ENCODE measurements at places on chromosomes 16 and 17.

- DNase-seq: no peak
These were observed 19.1 kb upstream of the RSL1D1 start for GRCh38 chr16:11870399-11870798.

- no peak for DNase-seq
These were observed 393.2 kb upstream of the MAF start for GRCh38 chr16:79993629-79994209.

DNA sequence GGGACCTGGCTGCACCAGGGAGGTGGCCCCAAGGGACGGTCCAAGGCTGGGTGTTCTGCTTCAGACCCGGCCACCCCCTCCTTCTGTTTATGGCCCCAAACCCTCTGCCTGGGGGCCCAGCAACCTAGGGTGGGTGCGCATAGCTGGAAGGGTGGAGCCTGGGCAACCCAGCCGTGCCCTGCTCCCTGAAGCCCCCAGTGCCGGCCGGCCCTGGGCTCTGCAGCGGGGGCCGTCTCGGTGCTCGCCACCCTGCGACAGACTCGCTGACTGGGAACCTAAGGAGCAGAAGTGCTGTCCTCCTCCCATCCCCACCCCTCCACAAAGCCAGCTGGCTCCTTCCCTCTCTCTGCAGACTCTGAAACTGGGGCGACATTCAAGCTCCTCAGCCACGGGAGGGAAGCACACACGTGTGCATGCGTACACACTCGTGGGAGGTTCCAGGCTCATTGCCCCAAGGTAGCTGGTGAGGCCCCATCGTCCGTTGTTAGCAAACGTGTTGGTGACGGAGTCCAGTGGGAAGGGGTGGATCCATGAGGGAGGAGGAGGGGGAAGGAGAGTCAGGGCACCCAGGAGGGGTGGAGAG, 43.4 kb downstream of the ENGASE start:
- no peak for DNase-seq

GRCh38 chr16:51550800-51551347, 399.8 kb upstream of the SALL1 start:
- DNase-seq: no peak

- no peak for DNase-seq
These were observed 33.6 kb upstream of the KSR1 start for GRCh38 chr17:27422601-27423000.

DNA sequence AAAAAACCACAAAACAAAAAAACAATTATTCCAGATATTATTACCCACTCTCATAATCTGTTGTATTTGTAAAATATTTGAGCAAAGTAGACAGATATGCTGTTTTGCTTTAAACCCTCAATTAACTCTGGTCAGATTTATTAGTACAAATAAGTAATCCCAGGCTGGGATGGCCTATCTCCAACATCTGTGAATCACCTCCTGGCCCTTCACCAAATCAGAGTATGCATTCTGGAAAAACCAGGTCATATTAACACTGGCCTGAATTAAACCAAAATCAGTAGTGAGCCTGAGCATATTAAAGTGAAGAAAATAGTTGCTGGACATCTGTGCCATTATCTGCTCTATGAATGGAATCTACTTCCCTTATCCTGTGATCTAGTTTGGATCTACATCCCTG, 41.0 kb downstream of the STAT3 start:
- peak; percentile 45 for DNase-seq

DNA sequence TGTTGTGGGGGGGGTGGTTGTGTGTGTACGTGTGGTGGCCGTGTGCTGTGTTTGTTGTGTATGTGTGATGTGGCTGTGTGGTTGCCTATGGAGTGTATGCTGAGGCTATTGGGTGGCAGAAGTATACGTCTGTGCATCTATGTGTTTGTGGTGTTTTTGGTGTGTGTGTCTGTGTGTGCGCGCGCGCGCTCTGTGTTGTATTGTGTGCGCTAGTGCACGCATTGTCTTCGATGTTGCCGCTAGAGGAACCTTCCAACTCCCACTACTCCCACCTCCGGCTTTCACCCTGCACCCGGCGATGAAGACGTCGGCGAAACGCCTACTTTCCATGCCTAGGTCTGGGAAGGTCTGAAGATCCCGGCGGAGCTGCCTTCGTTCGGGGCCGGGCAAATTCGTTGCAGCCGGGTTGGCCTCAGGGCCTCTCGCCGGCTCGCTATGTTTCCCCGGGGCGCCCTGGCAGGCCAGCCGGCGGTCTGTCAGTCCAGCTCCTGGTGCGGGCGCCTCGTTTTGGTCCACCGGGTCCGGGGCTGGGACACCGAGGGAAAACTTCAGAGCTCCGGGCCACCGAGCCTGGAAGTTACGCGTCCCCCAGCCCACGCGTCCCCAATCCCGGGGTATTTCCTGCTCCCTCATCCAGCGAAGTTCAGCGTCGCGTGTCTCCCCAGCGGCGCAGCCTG, 5.2 kb upstream of the DLX4 start:
- DNase-seq: no peak

DNA sequence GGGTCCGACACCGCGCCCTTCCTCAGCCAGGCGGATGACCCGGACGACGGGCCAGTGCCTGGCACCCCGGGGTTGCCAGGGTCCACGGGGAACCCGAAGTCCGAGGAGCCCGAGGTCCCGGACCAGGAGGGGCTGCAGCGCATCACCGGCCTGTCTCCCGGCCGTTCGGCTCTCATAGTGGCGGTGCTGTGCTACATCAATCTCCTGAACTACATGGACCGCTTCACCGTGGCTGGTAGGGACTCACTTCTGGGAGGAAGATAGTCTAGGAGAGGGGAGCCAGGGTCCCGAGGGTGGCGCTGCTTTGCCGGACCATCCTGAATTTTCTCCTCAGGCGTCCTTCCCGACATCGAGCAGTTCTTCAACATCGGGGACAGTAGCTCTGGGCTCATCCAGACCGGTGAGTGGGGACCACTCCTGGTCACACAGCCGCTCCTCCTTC, 601 bp downstream of the SPNS1 start:
- DNase-seq: no peak

- no peak for DNase-seq
These were observed 176.3 kb downstream of the IRX3 start for GRCh38 chr16:54110016-54110981.

- no peak for DNase-seq
These were observed 135.6 kb upstream of the IRX3 start for GRCh38 chr16:54422159-54422558.

DNA sequence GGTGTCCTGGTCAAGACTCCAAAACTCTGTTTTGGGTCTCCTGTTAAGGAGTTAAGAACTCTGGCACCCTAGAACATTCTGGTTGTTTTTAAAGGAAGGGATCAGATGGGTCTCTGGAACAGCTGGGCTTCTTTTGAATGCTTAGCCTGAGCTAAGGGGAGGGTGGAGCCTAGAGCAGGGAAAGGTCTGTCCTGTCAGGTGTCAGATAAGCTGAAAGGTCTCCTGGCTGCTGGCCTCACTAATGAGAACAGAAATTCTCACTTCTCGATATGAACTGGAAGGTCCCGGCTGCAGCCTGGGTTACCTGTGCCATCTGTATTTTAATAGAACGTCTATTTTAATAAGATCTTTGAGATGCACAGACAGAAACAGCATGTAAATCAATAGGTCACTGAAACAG, 69.0 kb downstream of the RAP1GAP2 start:
- DNase-seq: no peak

GRCh38 chr17:19448341-19449268, 37.6 kb downstream of the RNF112 start:
- peak; percentile 95 for DNase-seq

DNA sequence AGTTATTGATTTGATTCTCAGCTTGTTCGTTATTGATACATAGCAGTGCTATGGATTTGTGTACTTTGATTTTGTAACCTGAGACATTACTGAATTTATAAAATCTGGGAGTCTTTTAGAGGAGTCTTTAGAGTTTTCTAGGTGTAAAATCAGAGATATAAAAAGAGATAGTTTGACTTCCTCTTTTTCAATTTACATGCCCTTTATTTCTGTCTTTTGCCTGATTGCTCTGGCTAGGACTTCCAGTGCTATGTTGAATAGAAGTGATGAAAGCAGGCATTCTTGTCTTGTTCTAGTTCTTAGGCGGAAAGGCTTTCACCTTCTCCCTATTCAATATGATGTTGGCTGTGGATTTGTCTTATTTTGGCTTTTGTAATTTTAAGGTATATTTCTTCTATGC, 106.2 kb downstream of the PHKB start:
- no peak for DNase-seq

DNA sequence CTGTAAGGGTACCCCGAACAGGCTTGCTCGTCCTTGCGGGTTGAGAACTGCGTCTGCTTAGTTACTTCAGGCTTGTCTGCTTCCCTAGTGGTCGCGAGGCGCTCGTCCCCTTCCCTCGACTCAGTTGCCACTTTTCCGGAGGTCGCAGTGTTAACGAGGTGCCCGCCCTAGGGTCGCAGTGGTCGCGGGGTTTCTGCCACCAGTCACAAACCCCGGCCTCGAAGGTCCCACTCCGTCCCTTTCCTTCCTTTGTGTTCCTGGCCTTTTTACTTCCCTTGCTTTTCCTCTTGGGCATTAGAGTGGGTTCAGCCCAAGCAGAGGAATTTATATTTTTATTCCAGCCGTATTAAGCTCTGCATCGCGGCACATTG, 299 bp downstream of the NUP85 start:
- no peak for DNase-seq

GRCh38 chr17:57130708-57131461, 45.8 kb downstream of the AKAP1 start:
- peak; percentile 97 for DNase-seq

DNA sequence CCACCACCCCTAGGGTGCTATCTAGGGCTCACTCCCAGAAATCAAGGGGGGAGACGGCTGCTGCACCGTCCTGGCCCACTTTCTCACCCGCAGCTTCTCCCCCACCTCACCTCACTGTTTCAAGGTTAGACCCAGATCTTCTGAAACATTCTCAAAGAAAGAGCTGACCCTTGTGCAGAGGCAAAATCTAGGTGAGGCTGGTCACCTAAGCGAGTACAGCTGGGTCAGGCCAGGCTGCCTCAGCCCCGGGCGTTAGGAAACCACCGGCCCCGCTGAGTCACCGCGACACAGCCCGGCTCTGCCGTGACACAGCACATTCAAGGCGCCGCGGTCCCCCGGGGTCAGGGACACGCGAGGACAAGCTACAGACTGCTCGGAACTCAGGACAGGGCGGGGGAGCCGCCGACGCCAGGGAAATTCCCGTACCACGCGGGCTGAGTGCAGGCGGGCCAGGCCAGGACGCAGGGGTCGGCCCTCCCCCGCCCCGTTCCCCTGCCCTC, 27.1 kb downstream of the GNPTG start:
- peak; percentile 74 for DNase-seq

DNA sequence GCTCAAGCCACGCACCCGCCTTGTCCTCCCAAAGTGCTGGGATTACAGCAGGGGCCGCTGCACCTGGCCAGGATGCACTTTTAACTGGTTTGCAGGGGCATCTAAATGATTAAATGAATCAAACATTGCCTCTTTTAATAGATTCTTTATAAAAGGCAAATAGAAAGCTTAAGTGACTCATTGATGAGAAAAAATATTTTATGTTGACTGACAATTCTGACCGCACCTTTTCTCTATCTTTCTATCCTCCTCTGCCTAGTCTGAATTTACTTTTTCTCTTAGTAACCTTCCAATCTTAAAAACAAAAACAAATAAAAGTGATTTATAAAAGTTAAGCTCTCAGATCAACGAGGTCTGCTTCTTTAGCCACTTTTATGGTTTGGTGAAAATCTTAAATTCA, 35.3 kb downstream of the SLC39A11 start:
- DNase-seq: no peak

GRCh38 chr17:42982266-42982665, 1.9 kb downstream of the RUNDC1 start:
- DNase-seq: no peak

- DNase-seq: no peak
These were observed 4.9 kb upstream of the PABPN1L start for GRCh38 chr16:88871349-88871702.

GRCh38 chr17:46942441-46943217, 19.7 kb downstream of the GOSR2 start:
- peak; percentile 93 for DNase-seq

DNA sequence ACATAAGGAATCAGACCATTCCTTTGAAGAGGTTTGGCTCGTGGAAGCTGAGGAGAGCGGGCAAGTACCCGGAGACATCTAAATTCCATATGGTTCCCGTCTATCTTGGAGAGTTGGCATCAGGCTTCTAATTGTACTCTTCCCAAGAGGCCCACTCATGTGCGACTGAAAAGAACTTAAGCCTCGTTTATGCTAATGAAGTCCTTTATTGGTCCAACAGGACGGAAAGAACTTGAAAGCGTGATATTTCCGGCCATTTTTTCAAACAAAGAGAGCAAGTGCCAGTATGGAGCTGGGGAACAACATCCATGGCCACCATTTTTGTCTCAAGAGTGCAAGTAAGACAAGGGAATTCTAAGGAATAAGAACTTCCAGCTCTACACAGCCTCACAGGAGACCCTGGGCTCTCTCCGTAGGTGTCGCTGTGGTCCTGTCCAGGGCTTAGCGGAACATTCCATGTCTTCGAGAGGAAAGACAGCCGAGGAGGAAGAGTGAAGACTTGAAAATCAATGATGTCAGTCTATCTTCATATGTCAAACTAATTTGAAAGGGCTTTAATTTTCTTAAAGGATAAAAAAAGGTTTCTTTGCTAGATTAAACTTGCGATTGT, 566.0 kb upstream of the PSMD7 start:
- DNase-seq: no peak

- no peak for DNase-seq
These were observed 16.1 kb upstream of the TNRC6A start for GRCh38 chr16:24713379-24713778.

DNA sequence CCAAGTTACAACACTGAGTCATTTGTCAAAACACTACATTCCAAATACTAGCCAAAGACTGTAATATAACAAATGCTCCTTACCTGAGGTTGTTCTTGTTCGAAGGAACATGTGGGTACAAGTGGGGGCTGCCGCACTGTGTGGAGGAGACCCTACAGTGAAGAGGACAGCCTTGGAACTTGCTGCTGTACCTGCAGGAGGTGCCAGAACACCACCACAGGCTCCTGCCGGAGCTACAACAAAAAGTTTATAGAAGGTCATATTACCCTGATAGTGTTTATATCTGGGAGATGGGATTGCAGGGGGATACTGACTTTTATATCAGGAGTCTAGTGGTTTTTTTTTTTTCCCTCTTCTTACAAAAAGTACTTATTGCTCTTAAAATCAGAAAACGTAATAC, 37.8 kb upstream of the ALDH3A1 start:
- DNase-seq: no peak

GRCh38 chr17:19254651-19255050, 17.5 kb downstream of the EPN2 start:
- no peak for DNase-seq

DNA sequence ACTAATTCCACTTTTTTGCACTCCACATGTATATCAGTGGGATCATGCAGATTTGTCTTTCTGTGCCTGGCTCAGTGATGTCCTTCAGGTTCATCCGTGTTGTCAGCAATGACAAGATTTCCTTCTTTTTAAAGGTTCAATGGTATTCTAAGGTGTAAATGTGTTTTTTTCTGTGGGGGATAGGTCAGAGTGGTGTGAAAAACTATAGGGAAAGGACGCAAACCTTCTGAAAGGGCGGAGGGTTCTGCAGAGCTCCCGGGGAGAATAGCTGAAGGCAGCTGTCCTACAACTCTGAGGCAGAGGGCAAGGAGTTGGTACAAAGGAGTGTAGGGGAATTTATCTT, 21.9 kb upstream of the CSNK1D start:
- DNase-seq: no peak

- no peak for DNase-seq
These were observed 56.2 kb upstream of the RPL38 start for GRCh38 chr17:74147056-74147835.

- DNase-seq: no peak
These were observed 17.1 kb upstream of the FLCN start for GRCh38 chr17:17254036-17254435.

- no peak for DNase-seq
These were observed 16.0 kb downstream of the ZBTB4 start for GRCh38 chr17:7463372-7463846.
